ENCODE measurements at places on chromosomes 13 and 19. TPM values are rescaled to one million over a fixed set of nuclear protein-coding genes. Genes with fewer than 3 reads are reported as not detected.
A peak's percentile ranks its signal among the peaks of the same experiment; 100 is the strongest.

The COL4A1 gene
- 489 TPM for total RNA-seq

The IGFL1 gene
- not detected for total RNA-seq

The HIPK4 gene
- 0.08 TPM for total RNA-seq

The CEACAM7 gene
- total RNA-seq, result not detected

The OR7D4 gene
- total RNA-seq, result not detected

DNA sequence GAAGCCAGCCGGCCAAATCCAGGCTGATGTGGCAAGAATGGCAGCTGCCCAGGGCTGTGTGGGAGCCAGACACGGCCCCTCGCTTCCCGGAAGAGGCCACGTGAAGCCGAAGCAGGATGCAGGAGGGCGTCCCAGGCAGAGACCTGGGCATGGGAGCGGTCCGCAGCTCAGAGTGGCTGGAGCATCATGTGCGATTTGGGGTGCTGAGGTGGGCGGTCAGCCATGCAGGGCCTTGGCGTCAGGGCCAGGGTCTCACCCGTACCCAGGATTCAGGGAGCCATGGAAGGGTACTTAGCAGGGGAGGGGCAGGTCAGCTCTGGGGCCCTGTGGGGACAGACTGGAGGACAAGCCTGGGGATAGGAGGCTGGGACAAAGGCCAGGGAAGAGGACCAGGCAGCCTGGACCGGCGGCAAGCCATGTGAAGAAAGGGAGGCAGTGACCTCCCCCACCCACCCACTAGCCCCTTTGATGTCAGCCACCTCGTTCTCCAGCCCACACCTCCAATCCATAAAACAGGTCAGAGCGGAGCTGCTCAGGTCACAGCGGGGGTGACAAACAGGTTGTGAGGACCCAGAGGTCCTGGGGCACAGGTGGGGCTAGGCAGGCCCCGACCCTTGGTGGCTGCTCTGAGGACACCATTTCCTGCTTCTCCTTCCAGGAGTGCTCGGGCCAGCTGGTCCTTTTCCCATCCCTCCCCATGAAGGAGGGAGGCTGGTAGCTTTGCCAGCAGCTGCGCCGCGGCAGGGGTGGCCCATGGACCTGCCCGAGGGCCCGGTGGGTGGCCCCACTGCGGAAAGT is 2.3 kb downstream of the KASH5 start:
- H3K27me3 ChIP-seq, result peaks cover 38% of the 10 kb centered on the region
- H3K4me3 ChIP-seq, result no peak overlapping the region
- no peaks in the 10 kb centered on the region for H3K4me1 ChIP-seq

- no peaks in the 10 kb centered on the region for H3K36me3 ChIP-seq
- no peak for DNase-seq
- H3K4me1 ChIP-seq, result no peaks in the 10 kb centered on the region
- H3K27ac ChIP-seq, result no peak overlapping the region
- H3K4me3 ChIP-seq, result no peak overlapping the region
Measured at GRCh38 chr13:73505376-73505890, 446.6 kb downstream of the KLF5 start.

- H3K27me3 ChIP-seq, result peaks cover 17% of the 10 kb centered on the region
- H3K4me3 ChIP-seq, result peak overlapping the region; percentile 51
- H3K4me1 ChIP-seq, result peaks cover 14% of the 10 kb centered on the region
- peak overlapping the region; percentile 56 for H3K27ac ChIP-seq
- peak; percentile 17 for DNase-seq
Measured at GRCh38 chr19:19202707-19203011, 555 bp downstream of the NR2C2AP start.

- no peaks in the 10 kb centered on the region for H3K4me1 ChIP-seq
- H3K4me3 ChIP-seq, result no peak overlapping the region
- H3K27ac ChIP-seq, result no peak overlapping the region
- H3K36me3 ChIP-seq, result no peaks in the 10 kb centered on the region
- peak; percentile 34 for DNase-seq
Measured at GRCh38 chr13:111880185-111880584, 186.8 kb upstream of the SOX1 start.

All from SJSA1 (cell line).